ENCODE measurements at places on chromosomes 1 and 21. TPM values are rescaled to one million over a fixed set of nuclear protein-coding genes. Genes with fewer than 3 reads are reported as not detected.

Gene TGFB2
- total RNA-seq = 13.4 TPM

Gene RIPPLY3
- under 0.01 TPM for total RNA-seq

Gene LHX8
- total RNA-seq = not detected

Gene CACNA1S
- not detected for total RNA-seq

Gene USH2A
- not detected for total RNA-seq

DNA sequence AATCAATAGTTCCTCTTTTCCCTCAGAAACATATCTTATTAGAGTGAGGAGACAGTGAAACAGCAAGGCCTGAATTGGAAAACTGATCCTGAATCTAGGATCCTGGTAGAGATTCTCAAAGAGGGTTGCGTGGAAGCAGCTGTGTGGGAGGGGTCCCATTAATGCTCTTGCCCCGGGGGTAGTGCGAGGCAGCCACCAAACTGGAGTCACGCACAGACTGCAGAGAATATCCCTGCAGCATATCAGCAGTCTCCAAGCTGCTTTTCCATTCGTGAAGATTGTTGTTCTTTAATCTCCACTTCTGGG lies 150.1 kb downstream of the DISC1 start:
- no peak for DNase-seq

DNA sequence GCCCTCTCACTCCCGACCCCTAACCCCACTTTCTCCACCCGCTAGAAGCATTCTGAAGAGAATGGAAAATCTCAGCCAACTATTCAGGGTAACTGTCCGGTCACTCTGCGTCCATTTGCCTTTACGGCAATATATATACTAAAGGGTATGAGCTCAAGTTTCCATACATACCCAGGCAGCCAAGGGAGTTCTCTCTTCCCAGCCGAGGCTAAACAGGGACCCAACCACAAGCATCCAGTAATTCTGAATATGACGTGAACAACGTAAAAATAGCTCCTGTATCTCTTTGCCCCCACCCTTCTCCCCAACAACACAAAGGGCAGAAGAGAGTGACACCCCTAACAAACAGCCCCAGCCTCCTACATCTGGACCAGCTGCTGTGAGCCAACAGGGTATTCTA lies 67.7 kb downstream of the SSBP3 start:
- no peak for DNase-seq

GRCh38 chr1:45876000-45876617 lies 72.7 kb downstream of the MAST2 start:
- no peak for DNase-seq

DNA sequence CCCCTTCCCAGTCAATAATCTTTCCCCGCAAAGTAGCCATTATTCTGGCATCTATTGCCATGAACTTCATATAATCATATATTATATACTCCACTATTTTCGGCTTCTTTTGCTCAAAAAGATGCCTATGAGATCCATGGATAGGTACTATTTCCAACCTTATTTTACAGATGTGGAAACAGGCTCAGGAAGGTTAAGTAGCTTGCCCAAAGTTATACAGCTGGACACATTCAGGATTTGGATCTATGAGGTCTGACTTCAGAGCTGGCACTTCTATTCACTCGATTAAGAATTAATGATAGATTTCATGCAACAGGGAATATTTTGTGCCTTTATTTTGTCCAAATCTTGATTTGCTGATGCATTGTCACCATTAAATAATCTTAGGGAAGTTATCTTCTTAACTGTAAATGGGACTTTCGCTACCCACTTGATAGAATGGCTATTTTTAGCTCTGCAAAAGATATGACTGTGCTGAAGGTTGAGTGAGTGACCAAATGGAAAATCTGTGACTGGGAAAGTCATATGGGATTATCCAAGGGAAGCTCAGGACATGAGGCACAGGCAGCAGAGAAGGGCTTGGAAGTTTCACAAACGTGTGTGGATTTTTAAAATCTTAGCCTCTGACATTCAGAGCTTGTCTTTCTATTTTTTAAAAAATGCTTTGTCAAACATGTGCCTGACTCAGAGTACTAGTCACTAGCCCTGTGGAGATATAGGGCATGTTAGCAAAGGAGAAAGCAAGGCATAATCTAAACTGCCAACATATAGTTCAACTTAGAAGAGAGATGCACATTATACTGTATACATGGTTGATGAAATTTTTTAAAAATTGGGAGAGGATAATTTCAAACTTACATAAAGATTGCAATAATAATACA lies 36.5 kb downstream of the GIPC2 start:
- DNase-seq = peak; percentile 80

DNA sequence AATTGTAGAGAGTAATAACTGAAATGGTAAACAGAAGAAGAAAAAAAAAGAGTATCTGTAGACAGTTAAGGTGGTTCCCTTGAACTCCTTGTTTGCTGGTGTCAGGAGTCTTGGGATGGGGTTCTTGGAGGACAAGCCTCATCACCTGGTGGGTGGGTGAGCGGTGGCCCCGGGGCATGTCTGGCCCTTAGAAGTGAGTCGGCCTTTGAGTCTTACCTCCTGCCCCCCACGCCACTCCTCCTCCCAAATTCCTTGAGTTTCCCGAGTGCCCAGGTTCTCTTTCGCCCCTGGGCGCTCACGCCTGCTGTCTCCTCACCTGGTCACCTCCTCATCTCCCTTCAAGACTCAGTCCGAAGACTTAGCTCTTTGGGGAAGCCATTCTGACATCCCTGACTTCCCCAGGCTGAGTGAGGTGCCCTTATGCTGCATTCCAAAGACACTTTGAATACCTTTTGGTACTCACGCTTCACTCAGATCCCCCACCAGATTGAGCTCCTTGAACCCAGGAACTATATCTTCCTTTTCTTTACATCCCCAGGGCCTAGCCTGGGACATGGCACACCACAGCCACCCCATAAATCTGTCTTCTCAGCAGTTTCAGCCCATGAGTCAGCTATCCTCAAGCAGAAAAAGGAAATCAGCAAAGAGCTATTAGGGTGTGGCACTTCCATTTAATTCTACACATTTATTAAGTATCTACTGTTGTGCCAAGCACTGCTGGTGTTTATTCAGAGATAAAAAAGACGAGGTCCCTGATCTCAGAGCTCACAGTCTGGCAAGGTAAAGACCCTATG lies 13.5 kb upstream of the IKBKE start:
- DNase-seq = peak; percentile 71

DNA sequence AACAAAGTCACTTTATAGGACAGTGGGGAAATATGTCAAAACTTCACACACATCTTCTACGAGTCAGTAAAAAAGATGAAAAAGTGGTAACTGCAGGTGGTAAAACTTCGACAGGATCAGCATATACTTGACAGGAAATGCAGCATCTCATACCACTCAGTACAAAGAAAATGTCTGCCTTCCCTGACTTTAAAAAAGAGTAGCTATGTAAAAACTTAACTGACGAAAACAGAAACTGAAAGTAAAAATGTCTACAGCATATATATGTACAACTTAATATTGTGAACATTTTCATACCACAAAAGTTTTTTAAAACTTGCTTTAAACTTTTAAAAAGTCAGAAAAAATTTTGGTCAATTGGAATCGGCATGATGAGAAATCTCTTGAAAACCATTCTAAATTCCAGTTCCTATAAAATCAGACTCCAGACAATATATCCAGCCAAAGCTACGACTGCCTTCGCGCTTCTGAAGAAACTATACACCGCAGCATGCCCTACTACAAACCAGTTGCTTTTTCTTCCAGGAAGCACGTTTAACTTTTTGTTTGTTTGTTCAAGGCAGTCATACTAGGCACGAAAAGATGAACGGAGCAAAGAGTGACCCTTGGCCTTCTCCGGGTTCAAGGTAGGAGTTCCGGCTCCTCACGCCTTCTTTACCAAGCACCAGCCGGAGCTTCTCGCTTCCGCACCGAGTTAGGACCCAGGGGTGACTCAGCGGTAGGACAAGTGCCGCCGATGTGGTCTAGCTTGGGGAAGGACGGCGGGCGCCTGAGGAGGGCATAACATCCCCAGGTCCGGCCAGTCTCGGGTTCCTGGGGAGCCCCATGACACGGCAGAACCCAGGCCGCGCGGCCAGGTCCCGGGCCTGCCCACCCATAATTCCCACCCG lies 612 bp downstream of the PSMA5 start:
- peak; percentile 65 for DNase-seq

GRCh38 chr1:96384611-96385010 lies 337.0 kb upstream of the PTBP2 start:
- no peak for DNase-seq

GRCh38 chr1:41513383-41513735 lies 28.9 kb upstream of the EDN2 start:
- no peak for DNase-seq

DNA sequence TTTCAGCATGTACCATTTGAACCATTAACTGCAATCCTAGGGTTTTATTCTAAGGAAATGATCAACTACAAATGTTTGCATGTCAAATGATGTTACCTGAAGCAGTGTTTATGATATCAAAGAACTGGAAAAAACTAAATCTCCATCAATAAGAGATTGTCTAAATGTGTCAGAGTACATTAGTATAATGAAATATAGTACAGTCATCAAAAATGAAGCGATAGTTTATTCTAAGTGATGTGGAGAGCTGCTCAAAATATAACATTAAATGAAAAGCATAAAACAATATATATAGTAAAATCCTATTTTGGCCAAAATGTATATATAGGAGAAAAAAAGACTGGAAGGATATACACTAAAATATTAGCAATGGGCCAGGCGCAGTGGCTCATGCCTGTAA lies 24.0 kb downstream of the AKNAD1 start:
- DNase-seq = no peak

- DNase-seq = no peak
Observed at GRCh38 chr1:30756545-30757351, 826 bp downstream of the LAPTM5 start.

DNA sequence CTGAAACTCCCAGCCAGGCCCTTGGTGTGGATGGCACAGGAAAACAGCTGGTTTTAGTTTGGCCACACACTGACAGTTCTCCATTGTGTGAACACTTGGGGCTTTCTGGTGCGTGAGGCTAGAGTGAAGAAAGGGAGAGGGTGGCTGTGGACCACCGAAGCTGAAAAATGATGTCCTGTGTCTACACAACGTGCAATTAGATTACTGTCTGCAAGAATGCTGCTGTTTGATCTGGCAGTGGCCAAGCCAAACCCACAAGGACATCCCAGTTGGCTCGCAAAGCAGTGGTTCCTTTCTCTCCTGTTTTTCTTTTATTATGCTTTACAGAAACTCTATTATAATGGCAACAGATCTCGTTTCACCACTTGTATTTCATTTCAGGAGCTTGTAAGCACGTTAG lies 58.9 kb downstream of the ERG start:
- DNase-seq = no peak

DNA sequence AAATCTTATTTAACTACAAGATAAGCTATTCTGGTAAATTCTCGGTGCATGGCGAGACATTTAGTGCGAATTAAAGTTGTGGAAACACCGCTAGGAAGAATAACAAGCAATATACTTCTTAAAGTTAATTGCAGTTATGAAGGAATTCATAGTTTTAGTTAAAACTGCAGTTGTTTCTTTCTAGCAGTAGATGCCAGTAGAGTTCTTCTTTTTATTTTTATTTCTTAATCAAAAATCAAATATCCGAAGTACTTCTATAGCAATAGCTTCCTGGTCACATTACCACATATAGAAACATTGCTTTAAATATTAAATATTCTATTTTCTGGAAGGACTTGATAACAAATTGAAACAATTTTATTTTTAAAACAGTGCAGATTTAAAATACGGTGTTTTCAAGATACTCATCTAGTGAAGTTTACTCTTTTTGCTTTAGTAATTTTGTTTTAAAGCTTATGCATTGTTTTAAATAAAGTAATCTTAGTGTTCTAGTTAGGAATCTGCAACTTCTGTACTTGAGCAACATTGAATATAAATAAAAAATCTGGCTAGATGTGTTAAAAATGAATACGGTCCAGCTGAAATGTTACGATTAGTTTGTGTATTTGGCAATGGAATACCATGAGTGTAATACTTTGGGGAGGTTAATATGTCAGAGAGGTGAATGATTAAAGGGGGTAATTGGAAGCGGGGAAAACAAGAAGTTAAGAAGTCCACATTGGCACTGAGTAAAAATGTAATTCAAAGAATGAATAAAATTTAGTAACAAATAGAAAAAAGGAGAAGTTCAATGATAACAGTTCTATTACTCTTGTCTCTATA lies 2.7 kb upstream of the PRKACB start:
- peak; percentile 32 for DNase-seq

GRCh38 chr1:51622455-51622913 lies 5.6 kb downstream of the OSBPL9 start:
- DNase-seq = peak; percentile 7

GRCh38 chr1:209882942-209883340 lies 55.1 kb upstream of the SYT14 start:
- DNase-seq = no peak

GRCh38 chr1:205239078-205239477 lies 11.3 kb downstream of the TMCC2 start:
- DNase-seq = no peak

DNA sequence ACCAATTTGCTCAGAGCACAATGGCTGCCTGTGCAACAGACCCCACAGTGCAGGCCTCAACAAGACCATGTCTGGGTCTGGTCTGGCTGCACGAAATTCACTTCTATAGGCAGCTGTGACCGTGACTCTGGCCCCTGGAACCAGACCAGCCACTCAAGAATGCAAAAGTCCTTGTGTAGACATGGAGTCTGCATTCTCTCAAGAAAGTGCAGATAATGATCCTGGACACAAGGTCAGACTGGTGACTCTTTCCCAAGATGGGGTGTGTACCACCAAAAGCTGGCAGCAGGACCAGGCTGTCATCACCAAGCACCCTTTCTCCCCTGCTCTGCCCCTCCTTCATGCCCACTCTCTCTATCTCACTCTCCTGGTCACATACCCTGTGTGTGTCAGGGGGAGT lies 7.1 kb upstream of the METTL25B start:
- DNase-seq = no peak

GRCh38 chr21:33817663-33818451 lies 97.7 kb downstream of the ATP5PO start:
- DNase-seq = peak; percentile 9

- DNase-seq = no peak
Observed at GRCh38 chr1:6235296-6235677, 477 bp downstream of the ICMT start.

- no peak for DNase-seq
Observed at GRCh38 chr1:61757950-61758349, 15.7 kb downstream of the PATJ start.

DNA sequence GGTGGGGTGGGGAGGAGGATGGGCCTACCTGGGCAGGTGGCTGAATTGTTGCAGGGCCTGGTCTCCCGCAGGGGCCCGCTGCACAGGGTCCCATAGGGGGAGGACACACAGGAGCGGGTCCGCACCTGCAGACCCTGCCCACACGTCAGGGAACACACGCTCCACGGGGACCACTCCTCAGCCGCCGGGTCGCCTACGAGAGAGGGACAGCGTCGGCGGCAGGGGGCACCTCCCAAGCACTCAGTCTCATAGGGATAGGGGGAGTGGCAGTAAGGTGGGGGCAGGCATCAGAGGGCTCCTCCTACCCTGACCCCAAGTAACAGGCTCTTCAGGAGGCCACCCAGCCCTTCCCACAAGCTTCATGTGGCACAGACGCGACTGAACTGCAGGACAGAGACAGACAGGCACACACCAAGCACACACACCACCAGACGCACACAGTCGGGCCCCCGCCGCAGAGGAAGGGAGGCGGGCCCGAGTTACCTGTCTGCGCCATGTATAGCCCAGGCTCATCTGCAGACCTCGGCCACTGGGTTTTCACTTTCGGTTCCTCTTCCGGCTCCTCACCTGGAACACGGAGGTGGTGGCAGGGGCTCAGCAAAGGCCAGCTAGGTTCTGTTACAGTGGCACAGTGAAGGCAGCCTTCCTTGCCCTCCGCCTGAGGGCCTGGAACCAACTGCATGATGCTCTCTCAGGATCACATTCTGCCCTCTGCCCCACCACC lies 19.8 kb downstream of the ADGRB2 start:
- no peak for DNase-seq

- no peak for DNase-seq
Observed at GRCh38 chr1:47759251-47759935, 237.8 kb downstream of the TRABD2B start.

- no peak for DNase-seq
Observed at GRCh38 chr1:75394386-75395139, 216.4 kb downstream of the SLC44A5 start.
